ENCODE measurements at places on chromosomes 3 and 15. TPM values are rescaled to one million over a fixed set of nuclear protein-coding genes. Genes with fewer than 3 reads are reported as not detected.

The WDR49 gene
- 0.54 TPM for total RNA-seq

The ENTPD3 gene
- 0.28 TPM for total RNA-seq

The SRGAP3 gene
- 19.8 TPM for total RNA-seq

The FETUB gene
- total RNA-seq = 0.47 TPM

GRCh38 chr3:197317250-197317963 lies 19.0 kb upstream of the DLG1 start:
- peak; percentile 95 for DNase-seq

- DNase-seq = no peak
Observed at GRCh38 chr3:98574132-98574531, 19.3 kb downstream of the CPOX start.

DNA sequence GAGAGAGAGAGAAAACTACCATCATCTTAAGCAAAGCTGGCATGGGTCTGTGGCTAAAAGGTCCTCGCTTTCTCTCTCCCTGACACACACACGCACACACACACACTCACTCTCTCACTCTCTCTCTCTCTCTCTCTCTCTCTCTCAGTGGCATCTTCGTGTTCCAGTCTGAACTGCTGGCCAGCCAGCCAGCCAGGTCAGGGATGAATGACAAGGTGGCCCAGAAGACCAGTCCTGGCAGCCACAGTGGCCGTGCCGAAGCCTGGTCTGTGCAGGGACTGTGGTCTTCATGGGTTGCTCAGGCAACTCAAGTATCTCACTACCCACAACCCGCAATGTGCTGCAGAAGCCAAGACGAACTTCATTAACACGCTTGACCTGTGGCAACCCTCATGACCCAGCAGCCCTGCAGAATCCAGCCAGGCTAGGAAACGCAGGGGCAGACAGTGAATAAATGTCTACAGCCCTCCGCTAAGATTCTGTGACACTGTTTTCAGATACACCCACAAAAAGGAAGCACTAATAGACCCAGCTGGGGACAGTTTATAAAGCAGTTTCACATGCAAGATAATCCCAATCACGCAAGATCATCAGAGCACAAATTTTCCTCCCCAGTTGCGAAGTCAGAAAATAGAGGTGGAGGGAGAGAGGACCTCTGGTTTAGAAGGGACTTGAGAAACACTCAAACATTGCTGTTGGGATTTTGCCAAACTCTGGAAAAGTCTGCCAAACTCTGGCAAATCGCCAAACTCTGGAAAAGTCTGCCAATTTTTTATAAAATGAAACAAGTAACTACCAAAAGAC lies 66.4 kb downstream of the XXYLT1 start:
- DNase-seq = peak; percentile 65

DNA sequence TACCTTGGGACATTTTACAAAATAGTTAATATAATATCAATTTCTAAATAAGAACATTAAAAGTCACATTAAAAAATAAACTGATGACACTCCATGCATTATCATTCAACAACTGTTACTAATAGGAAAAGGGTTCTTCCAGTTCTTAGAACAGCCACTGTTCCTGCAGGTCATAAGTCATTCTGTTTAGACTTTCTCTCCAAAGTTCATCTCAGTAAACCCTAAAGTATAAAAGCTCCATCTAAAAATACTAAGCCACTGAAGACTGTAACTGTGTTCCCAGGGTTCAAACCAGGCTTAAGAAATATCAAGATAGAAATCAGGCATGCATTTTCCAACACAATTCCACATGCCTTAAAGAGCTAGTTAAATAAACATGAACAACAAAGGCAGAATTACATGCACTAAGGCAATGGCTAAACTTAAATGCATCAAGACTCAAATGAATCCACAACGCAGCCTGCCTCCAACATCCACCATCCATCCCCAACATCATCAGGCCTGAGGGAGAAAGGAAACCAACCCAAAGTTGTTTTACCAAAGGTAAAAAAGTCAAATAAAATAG lies 46.2 kb downstream of the DMXL2 start:
- no peak for DNase-seq

DNA sequence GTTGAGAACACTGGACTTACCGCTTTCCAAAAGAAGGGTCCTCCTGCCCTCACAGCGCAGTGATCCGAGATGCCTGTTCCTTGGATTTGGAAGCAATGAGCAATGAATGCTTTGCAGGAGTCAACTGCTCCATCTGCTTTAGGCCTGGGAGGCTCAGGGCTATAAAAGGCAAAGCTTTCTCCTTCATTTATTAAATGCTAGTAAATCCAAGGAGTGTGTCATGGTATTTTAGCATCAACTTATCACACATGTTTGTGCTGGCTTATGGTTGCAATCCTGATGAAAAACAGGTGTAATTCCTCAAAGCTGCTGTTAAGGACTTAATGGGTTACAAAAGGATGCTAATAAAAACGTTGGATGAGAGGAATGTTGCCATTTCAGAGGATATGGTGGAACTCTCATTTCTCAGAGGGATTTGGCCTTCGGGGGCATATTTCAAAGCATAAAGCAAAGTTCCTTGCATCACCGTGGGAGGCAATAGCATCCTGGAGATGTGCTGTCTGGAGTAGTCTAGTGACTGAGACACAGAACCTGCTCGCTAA lies 158.5 kb upstream of the TPM1 start:
- DNase-seq = no peak

DNA sequence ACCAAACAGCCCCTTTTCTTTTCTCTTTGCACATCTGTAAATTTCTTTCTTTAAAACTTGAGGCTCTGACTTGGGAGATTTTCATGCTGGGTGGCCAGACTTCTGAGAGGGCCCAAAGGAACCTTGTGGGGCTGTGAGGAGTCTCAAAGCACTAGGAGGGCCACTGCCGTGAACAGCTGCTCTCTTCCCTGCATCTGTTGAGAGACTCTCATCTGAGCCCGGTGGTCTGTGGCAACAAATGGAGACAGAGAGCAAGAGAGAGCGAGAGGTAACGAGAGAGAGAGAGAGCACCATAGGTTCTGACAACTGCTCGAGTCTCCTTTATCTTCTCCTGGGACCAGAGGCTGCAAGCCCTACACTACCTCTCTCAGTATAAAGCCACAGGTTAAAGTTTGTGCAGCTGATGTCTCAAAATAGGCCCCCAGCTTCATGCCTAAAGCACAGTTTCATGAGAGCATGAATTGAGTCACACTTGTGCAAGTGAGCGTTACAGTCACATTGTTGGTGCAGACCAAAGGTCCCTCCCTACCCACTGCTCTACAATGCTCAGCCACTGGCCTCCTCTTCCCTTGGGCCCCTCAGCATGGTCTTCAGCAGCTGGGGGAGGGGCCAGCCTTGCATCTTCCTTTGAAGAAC lies 60.7 kb downstream of the ZNF621 start:
- DNase-seq = no peak

Data from MCF 10A (cell line).